ENCODE measurements at places on chromosomes 2 and 18. TPM values are rescaled to one million over a fixed set of nuclear protein-coding genes. Genes with fewer than 3 reads are reported as not detected.
A peak's percentile ranks its signal among the peaks of the same experiment; 100 is the strongest.

- no peak for DNase-seq
These were observed 105.2 kb upstream of the TFCP2L1 start for GRCh38 chr2:121390082-121390692.

The DSG4 gene
- total RNA-seq = not detected

The LRRC30 gene
- not detected for total RNA-seq

The SULT1C2 gene
- 4.8 TPM for total RNA-seq

The RGPD3 gene
- total RNA-seq = 0.09 TPM

DNA sequence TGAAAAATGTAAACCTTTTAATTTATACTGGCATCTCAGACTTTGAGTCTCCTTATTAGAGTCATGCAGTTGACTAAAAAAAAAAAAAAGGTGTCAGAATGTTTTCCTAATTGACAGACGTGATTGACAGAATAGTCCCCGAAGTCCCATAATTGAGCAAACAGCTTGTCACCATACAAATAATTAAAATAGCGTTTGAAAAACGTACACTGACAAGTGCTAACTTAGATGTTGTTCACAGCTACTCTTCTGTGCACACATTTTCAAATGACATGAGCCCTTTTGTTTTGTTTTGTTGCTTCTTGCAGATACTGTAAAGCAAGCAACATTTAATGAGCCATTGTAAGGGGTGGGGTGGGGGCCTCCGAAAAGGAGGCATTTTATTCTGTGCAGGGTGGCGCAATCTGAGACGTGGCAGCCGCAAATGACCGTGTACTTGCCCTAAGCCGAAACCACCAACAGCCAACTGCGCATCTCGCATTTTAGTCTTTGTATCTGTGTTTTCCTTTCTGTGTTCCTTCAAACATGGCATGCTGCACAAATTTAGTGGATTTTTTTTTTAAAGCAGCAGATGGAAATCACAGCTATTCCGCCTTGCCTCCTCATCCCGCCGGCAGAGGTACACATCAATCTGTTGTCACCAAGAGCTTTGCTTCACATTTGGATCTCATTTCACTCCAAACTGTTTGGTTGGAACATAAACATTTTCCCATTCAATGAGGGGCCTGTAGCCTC lies 52.4 kb downstream of the LPIN1 start:
- peak; percentile 85 for DNase-seq

The REG1B gene
- total RNA-seq = 4.0 TPM

DNA sequence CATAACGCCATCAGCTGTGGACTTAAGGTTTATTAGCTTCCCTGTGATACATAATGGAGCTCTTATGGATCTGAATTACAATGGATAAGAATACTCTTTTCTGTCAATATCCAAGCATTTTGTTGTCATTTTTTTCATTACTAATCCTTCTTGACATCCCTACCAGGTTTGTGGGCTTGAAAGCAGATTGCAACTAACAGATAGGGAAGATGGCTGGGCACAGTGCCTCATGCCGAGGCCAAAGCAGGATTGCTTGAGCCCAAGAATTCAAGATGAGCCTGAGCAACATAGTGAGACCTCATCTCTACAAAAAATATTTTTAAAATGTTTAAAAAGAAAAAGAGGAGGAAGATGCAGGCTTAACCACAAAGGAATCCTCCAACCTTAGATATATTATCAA lies 42.4 kb downstream of the ASXL2 start:
- DNase-seq = no peak

DNA sequence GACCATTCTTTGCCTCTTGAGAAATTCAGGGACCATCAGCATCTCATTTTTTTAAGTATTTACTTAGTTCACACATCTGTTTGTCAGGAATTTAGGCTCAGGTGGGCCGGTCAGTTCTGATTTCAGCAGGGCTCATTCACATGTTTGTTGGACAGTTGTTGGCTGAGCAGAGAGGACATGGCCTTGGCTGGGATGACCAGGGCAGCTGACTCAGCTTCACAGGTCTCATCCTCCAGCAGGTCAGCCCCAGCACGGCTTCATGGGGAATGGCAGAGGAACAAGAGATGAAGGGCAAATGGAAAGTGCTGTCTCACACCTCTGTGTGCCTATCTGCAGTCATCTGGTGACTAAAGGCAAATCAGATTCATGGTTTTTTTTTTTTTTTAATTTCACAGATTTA lies 136.1 kb upstream of the TMEM200C start:
- no peak for DNase-seq

GRCh38 chr2:20224716-20225293 lies at the start of gene SDC1:
SDC1 (minus strand) TSS chr2:20225130; CDS start chr2:20224867, 263 bp downstream.
- DNase-seq = peak; percentile 78

- peak; percentile 28 for DNase-seq
These were observed 62.8 kb downstream of the TMEM237 start for GRCh38 chr2:201580486-201580885.

DNA sequence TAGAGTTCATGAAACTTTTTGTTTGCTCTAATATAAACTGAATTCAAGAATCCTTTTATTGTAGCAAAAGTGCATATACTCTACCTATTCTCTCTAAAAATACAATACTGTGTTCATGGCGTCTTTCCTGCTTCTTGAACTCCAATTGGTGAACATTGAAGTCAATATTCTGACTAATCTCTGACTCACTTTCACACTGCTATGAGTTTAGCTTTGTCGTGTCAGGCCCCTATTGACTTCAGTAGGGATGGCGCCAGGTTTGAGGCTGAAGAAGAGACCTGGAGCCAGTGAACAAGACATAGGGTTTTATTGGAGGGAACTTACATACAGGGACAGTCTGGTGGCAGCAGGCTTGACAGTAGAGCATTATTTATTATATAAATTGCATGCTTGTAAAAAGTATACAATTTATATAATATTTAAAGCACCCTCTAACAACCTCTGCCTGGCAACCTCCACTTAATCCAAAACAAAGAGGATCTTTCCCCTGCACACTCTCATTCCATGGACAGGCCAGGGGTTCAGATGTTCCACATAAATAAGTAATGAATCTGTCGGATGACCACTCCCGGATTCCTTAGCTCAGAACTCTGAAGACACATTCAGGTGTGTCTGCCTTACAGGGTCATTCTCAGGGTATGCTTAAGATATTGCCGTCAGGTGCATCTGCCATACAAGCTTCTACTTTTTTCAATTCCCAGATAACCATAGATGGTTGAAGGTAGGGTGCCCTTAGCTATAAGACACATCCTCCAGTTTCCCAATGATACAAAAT lies 141.0 kb downstream of the CERS6 start:
- no peak for DNase-seq

The HOXD12 gene
- not detected for total RNA-seq

GRCh38 chr18:51009072-51009471 lies 20.9 kb upstream of the SMAD4 start:
- DNase-seq = no peak

GRCh38 chr2:439077-439476 lies 151.2 kb upstream of the ALKAL2 start:
- no peak for DNase-seq

The CFAP221 gene
- total RNA-seq = 63.5 TPM

DNA sequence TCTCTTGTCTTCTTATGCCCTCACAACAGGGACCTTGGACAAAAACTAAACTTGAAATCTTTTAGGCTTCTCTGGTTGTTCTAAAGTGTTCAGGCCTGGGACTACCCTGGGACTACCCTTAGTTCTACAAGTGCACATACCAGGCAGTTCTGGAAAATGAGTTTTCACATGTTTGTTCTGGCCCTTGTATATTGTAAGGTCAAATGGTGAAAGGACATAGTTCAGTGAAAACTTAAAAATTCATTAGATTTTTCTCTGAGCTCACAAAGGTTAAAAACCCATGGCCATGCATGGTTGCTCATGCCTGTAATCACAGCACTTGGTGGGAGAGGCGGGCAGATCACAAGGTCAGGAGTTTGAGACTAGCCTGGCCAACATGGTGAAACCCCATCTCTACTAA lies 875.5 kb upstream of the FAM98A start:
- no peak for DNase-seq

The EGR4 gene
- total RNA-seq = not detected

The ECEL1 gene
- total RNA-seq = 0.31 TPM
